Anterior cingulate cortex (tissue), 58 donors: ENCODE measurements at places on chromosomes 1 and 21.

DNA sequence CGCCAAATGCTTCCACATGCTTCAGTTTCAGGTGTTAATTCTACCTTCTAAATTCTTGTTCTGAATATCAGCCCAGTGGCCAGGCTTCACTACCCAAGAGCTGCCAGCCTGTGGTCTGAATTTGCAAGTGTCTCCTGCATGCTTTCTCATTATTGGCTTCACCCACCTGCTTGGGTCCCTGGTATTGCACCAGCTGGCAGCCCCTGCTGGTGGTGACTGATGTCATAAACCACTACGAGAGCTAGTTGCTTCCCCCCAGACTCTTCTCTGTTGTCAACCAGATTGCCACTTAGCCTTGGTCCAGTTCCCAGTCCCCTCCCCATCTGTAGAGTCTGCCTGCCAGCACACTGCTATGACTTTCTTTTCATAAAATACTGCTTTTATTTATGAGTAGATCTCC lies 197.7 kb upstream of the DUSP10 start:
- no peak for DNase-seq

DNA sequence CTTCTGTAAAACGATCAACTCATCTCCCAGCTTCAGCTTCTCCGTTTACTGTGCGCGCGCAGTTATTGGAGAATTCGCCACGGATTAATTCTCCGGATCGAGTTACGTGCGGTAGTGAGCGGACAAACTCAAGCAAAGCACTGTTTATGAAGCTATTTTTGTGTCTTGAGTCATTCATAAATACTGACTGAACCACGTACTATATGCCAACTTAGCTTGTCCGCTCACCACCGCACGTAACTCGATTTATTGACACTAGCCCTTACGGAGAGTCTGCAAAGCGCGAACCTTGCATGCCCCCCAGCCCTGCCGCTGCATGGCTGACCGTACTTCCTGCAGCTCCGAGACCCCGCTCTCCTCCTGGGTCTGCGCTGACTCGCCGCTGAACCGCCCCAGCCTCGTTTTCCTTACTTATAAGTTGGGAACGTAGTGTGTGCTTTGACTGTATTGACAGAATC lies 773 bp downstream of the CHD1L start:
- DNase-seq = no peak

DNA sequence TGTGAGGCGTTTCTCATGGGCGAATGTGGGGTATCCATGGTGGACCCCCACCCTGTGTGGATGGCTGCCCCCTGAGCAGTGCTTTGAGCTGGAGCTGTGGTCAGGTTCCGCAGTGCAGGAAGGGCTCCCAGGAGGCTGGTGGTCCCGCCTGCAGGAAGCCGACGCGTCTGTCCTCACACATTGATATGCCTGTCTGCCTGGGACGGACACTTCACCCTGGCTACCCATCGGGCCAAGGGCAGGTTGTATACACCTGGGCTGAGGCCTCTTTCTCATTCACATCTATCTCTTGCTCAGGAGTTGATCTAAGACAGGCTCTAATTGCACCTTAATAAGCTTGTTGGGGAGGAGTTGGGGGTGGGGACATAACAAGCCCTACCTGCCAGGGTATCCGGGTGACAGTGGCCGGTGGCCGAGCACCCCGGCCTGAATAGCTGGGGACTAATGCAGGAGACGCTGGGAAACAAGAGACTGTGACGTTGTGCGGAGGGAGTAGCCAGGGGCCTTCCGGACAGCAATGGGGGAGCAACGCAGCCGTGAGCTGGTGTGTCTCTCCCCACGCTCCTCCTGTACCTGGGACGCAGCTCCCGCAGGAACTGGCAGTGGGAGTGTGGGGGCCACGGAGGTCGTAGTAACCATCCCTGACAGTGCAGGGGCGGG lies 21.7 kb downstream of the PDXK start:
- DNase-seq = peak; percentile 60

GRCh38 chr1:210653771-210654170 lies 325.1 kb downstream of the HHAT start:
- DNase-seq = no peak

GRCh38 chr1:72693376-72693775 lies 411.0 kb upstream of the NEGR1 start:
- no peak for DNase-seq

GRCh38 chr1:155966135-155966534 lies 12.2 kb downstream of the ARHGEF2 start:
- DNase-seq = no peak

GRCh38 chr1:112707221-112708001 lies 484 bp upstream of the RHOC start:
- DNase-seq = peak; percentile 57

DNA sequence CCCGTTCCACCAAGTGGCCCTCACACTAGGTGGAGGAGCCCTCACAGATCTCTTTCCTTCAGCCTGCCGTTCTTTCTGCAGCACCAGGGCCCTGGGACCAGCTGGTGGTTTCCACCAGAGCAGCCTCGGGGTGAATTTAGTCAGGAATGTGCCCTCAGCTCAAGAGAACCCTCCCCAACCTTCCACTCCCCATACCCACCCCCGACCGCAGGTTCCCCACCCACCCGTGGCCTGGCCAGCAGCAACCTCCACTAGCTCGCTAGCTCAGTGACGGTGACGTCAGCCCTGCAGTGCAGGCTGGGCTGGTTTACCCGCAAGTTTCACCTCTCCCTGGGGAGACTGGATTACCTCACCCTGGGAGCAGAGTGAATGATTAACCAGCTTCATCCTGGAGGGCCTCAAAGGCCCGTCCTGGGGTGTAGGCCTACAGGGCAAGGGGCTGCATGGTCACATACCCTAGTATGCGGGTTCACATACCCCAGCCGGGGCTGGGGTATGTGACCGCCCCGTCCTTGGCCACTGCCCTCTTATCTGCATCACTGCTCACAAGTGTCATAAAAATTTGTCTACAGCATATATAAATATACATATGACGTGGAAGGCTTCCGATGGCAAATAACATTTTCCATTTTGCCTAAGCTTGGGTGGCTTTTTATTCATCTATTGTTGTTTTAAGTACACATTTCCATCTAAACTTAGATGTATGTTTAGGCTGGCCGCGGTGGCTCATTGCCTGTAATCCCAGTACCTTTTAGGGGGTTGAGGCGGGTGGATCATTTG lies 24.5 kb downstream of the ELF3 start:
- DNase-seq = no peak

DNA sequence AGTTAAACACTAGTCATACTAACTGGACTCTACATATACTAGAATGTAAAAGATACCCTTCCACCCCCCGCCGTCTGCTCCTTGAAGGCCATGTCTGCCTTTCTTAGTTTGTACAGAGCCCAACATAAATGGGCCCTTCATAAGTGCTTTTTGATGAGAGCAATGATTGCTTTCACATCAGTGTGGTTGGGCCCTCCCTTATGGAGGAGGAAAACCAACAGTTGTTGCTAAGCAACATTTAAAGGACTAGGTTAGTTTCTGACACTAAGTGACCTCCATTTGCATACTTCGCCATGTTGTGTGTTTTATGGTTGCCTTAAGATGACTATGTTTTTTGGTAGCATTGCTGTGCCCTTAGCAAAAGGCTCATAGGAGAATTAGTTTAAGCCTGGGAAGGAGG lies 182.0 kb upstream of the SGIP1 start:
- DNase-seq = no peak

GRCh38 chr21:43341378-43342161 lies 85.4 kb downstream of the SIK1 start:
- no peak for DNase-seq

- no peak for DNase-seq
These were observed 15.7 kb upstream of the SLC44A3 start for GRCh38 chr1:94804442-94804837.

- DNase-seq = no peak
These were observed 96.3 kb upstream of the DPYD start for GRCh38 chr1:98017184-98017583.

DNA sequence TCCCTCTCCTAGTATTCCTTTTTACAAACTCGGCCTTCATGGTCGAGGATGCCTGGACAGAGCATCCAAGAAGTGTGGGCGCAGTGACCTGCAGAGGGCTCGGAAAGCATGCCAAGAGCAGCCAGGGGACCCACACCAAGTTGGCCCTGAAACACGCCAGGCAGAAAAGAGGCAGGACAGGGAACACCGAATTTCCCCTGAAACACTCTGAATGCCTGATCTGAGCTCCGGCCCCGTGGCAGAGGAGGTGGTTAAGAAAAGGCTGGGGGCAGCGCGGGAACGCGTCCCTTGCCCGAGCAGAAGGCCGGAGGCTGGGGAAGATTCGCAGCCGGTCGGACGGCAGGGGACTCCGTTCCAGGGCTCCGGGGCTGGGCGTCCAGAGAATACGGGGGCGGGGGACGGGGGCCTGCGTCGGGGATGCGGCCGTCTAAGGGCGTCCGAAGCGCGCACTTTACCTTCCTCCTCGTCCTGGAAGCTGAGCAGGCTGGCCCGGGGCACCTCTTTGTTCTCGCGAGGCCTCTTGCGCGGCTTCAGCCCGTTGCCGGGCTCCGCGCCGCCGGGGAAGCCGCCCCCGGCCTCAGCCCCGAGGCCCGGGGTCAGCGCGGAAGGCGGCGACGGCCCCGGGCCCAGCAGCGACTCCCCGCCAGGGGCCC lies 558 bp downstream of the PAXBP1 start:
- peak; percentile 15 for DNase-seq

DNA sequence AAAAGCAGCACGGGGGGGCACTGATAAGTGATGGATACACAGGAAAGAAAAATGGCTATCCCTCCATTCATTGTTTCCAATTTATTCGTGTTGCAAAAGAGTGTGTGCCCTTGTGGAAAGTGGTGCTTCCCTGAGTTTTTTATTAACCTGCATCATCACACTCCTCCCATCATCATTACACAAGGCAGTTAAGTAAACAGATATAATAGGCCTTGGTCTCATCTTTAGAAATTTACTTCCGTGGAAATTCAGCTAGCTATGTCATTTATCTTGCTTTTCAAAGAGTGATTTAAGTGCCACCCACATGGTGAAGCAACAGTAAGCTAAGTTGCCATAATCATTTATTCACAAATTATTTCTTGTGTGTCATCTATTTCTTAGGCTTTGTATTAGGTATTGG lies 473.3 kb downstream of the NEGR1 start:
- no peak for DNase-seq

DNA sequence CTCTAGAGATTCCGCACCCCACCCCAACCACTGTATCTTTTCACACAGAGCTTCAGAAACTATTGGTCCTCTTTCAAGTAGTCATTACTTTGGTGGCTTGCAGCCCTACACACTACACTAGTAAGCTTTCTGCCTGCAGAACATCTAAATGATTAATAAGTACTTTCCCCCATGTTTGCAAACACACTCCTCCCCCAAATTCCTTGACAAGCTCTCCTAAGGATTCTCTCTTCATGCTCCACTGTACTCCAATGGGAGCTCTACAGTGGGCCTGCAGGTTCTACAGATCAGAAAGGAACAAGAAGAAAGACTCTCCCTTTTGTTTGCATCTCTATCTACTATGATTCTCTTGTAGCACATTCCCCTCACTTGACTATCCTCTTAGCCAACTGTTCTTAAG lies 16.3 kb upstream of the NUF2 start:
- no peak for DNase-seq

DNA sequence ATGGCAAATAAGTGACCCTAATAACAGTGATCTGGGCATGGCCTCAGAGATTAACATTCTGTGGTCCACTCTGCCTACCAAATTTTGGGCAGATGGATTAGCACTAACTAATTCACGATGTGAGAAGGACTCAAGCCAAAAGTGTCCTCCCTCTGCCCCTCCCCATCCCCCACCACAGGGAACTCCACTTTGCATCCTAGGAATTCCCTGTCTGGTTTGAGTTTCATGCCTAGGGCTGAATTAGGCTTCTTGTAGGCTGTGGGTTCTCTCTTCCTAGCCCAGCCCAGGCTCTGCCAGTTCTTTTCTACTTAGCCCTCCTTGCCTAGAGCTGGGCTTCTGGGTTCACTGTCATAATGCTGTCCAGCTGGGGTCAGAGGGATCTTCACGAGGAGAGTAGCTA lies 64.1 kb downstream of the ATP2B4 start:
- no peak for DNase-seq

DNA sequence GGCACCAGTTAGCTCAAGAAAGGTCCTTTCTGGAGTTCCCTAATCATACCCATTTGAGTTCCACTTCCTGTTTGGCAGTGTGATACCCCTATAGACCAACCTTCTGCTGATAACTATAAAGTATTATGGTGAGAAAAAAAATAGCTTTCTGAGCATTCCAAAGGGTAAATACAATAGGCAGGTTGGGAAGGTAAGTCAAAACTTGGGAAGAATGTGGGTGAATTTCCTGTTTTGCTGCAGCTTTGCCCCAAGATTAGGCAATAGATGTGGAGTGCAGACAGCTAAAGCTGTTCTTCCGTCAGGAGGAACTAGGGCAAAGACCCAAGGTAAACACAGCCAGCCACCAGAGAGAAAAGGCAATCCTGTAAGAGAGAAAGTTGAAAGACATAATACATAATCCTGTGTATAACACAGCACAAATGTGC lies 49.9 kb upstream of the GUCA2A start:
- no peak for DNase-seq

DNA sequence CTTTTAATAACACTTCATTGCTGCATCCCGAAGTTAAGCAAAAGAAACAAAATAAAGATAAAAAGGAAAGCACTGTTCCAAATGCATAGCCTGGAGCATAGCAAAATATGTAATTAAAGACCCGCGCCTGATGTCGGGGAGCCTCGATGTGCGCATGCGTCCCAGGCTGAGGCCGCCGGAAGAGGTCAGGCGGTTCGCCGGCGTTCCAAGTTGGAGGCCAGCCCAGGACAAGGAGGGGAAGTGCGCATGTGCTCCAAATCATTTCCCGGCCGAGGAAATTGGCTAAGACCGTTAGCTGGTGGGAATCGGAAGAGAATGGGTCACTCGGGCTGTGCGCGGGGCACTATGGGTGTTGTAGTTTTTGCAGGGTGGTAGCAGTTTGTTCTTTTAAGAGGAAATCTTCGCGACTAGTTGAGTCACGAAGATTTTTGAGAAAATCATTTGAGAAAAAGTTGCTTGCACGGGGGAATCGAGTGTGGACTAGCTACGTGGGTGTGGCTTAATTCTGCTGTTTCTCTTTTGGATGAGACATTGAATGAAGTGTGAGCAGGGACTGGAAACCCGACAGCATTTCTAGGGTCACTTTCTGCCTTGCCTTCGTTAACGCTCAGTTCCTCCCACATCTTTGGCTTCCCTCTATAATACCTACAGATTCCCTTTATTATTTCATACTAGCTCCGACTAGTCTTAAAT lies 31.0 kb upstream of the CD1D start:
- DNase-seq = peak; percentile 94

DNA sequence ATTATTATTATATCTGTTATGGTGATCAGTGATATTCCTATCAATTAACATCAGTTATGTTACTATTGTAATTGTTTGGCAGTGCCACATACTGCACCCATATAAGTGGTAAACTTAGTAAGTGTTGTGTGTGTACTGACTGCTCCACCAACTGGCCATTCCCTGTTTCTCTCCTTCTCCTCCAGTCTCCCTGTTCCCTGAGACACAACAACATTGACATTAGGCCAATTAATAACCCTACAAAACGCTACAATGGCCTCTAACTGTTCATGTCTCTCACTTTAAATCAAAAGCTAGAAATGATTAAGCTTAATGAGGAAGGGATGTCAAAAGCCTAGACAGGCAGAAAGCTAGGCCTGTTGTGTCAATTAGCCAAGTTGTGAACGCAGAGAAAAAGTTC lies 6.6 kb upstream of the THRAP3 start:
- no peak for DNase-seq
